Progenitor cell of endocrine pancreas (in vitro differentiated cells): ENCODE measurements at places on chromosomes 3 and 15.

- DNase-seq: no peak
Measured at GRCh38 chr3:163879172-163879571, 1199.1 kb downstream of the SI start.

- DNase-seq: no peak
Measured at GRCh38 chr15:101540480-101541239, 51.2 kb upstream of the PCSK6 start.

DNA sequence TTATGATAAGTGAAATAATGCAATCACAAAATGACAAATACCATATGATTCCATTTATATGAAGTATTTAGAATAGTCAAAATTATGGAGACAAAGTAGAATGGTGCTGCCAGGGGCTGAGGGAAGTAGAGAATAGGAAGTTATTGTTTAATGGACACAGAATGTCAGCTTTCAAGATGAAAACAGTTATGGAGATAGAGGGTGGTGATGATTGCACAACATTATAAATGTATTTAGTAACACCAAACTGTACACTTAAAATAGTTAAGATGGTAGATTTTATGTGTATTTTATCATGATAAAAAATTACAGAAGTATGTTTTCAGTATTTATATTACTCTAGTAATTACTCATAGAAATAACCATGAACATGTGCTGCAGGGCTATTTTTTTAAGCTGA lies 100.8 kb upstream of the AZI2 start:
- DNase-seq: no peak

GRCh38 chr3:50290161-50290641 lies 2.0 kb downstream of the IFRD2 start:
- no peak for DNase-seq

DNA sequence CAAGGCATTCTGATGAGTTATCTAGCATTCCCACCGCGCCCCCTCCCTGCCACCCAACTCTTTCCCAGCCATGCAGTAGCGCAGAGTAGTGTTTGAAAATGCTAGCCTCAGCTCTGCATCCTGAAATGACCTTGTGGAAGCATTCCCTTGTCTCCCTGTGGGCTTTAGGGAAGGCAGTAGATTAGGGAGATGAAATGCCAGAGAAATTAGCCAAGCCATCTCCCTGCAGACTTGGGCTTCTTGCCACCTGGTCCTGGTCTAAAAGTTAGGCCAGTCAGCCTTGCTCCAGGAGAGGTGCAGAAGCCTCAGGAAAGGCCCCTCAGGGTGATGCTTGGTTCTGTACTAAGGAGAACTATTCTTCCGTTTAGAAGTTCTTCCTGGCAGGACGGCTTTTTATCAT lies 231.2 kb downstream of the CACNA2D3 start:
- DNase-seq: no peak

- DNase-seq: no peak
Measured at GRCh38 chr15:77118882-77119321, 48.0 kb upstream of the TSPAN3 start.

GRCh38 chr3:79012530-79012913 lies 755.3 kb downstream of the ROBO1 start:
- DNase-seq: no peak

GRCh38 chr15:81002009-81002330 lies 1.2 kb downstream of the TLNRD1 start:
- DNase-seq: no peak

- no peak for DNase-seq
Measured at GRCh38 chr15:90642464-90643300, 74.5 kb upstream of the BLM start.

- peak; percentile 18 for DNase-seq
Measured at GRCh38 chr3:42819351-42819965, 10.2 kb downstream of the ACKR2 start.

GRCh38 chr15:89104172-89104564 lies 15.9 kb downstream of the ABHD2 start:
- no peak for DNase-seq

- DNase-seq: no peak
Measured at GRCh38 chr15:70517194-70517590, 246.2 kb downstream of the UACA start.

- no peak for DNase-seq
Measured at GRCh38 chr15:73387507-73388255, 18.9 kb upstream of the HCN4 start.

GRCh38 chr15:71114887-71115566 lies at the start of gene THSD4:
THSD4 (plus strand) TSS chr15:71115471.
- peak; percentile 79 for DNase-seq

GRCh38 chr15:57439128-57440027 lies 63.1 kb downstream of the CGNL1 start:
- DNase-seq: no peak

GRCh38 chr3:161395115-161396012 lies 24.0 kb upstream of the SPTSSB start:
- no peak for DNase-seq

DNA sequence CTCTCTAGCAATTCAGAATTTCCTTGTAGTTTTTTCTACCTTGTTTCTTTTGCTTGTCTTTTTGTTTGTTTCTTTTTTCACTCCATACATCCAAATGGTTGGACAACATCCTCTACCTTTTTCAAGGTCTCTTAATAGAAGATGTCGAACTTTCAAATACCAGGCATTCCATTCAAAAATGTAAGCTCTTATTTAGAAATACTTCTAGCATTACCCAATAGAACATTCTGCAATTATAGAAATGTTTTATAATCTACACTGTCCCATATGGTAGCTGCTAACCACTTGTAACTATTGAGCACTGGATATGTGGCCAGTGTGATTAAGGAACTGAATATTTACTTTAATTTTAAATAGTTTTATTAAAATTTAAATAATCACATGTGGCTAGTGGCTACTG lies 196.2 kb upstream of the MRPL3 start:
- DNase-seq: no peak

DNA sequence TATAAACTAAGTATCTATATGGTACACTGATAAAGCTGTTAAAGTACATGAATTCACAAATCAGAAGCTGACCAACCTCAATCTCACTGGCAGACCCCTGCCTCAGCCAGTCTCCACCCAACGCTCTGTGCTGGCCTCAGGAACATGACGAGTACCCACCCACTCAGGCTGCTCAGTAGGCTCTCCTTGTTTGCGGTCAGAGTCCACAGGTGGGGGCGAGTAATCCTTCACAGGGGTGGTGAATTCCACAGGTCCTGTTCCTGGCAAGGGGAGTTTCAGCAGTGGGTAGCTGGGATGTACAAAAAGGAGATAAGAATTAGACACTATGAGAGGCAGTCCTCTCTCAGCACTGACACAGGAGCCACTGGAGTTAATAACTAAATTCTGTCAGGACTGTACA lies 40.9 kb downstream of the SCAP start:
- DNase-seq: no peak

DNA sequence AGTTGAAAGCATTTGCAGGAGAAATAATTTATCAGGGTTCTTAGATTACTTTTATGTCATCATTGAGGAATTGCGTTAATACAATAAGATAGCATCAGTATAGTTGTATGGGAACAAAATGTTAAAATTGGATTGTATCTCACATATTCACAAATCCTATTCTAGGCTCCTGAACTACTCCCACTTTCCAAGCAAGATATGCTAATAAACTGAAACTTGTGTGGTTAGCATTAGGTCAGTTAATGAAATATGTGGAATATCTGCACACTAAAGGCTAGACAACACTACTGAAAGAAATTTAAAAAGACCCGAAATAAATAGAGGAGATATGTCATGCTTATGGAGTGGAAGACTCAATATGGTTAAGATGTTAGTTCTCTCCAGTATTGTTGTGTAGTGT lies 272.7 kb downstream of the DOCK3 start:
- no peak for DNase-seq

GRCh38 chr3:195312714-195313113 lies 41.8 kb upstream of the XXYLT1 start:
- DNase-seq: no peak

DNA sequence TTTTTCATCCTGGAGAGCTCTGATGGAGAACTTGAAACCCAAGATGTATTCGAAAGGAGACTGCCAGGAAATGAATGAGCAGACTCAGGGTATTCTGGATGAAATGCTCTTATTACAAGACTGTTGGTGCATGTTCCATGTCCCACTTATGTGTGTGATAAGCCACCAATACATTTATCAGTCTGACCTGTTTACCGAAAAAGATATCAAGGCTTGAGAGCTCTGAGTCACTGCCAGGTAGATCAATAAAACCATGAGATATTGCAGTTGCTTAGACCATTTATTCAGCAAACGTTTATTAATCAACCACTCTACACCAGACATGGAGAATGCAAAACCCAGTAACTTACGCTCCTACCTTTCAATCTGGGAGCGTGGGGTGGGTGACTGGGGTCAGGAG lies 17.2 kb downstream of the CEMIP start:
- DNase-seq: no peak

- DNase-seq: no peak
Measured at GRCh38 chr3:192889679-192890078, 28.0 kb downstream of the MB21D2 start.

- DNase-seq: no peak
Measured at GRCh38 chr3:141082064-141082463, 30.9 kb downstream of the SPSB4 start.
